Liver (tissue), 10 donors: ENCODE measurements at places on chromosomes 4 and X.

- no peak overlapping the region for H3K27ac ChIP-seq
- no peaks in the 10 kb centered on the region for H3K36me3 ChIP-seq
- H3K27me3 ChIP-seq, result no peaks in the 10 kb centered on the region
- no peak overlapping the region for H3K4me3 ChIP-seq
Observed at GRCh38 chr4:78477276-78477675, 74.3 kb upstream of the ANXA3 start.

- no peak for DNase-seq
- no peaks in the 10 kb centered on the region for H3K4me1 ChIP-seq
- H3K4me3 ChIP-seq, result no peak overlapping the region
- no peaks in the 10 kb centered on the region for H3K27me3 ChIP-seq
Observed at GRCh38 chr4:55103224-55103623, 22.2 kb downstream of the KDR start.

GRCh38 chr4:181958446-181958845 is 284.8 kb upstream of the TENM3 start:
- H3K27ac ChIP-seq, result no peak overlapping the region
- no peaks in the 10 kb centered on the region for H3K27me3 ChIP-seq
- H3K4me1 ChIP-seq, result no peaks in the 10 kb centered on the region
- no peaks in the 10 kb centered on the region for H3K36me3 ChIP-seq
- no peak overlapping the region for H3K4me3 ChIP-seq

- no peaks in the 10 kb centered on the region for H3K4me1 ChIP-seq
- H3K4me3 ChIP-seq, result no peak overlapping the region
- no peak for DNase-seq
- no peaks in the 10 kb centered on the region for H3K36me3 ChIP-seq
Observed at GRCh38 chr4:153755186-153755585, 4.6 kb downstream of the RNF175 start.

- no peak overlapping the region for H3K27ac ChIP-seq
- H3K4me3 ChIP-seq, result no peak overlapping the region
- no peaks in the 10 kb centered on the region for H3K27me3 ChIP-seq
Observed at GRCh38 chr4:6680372-6681034, 13.2 kb upstream of the S100P start.

DNA sequence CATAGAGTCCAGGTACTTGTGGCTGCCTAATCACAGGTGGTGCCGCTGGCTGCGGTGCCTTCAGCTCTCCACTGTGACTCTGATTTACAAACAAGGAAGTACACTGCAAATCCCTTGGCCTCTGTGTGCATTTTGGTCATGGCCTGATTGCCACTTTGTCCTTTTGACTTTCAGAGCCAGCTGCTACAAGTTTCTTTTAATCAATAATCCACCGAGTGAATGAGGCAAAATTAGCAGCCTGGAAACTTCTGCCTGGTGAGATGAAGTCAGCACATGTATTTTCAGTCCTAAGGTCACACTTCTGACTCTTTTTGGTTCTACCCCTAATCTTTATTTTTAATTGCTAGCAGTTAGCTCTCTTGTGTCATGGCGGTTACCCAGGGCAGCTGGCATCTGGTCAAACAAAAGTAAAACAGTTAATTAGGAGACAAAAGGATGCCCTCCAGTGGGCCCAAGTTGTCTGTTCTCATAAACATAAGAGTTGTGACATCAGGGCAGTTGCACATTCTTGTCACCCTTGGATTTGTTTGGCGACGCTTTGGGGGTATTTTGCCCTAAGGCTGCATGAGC is 62.3 kb upstream of the LNX1 start:
- H3K27ac ChIP-seq, result peak overlapping the region; percentile 74
- H3K4me3 ChIP-seq, result no peak overlapping the region
- no peak for DNase-seq
- H3K36me3 ChIP-seq, result no peaks in the 10 kb centered on the region
- peaks cover 6% of the 10 kb centered on the region for H3K4me1 ChIP-seq

DNA sequence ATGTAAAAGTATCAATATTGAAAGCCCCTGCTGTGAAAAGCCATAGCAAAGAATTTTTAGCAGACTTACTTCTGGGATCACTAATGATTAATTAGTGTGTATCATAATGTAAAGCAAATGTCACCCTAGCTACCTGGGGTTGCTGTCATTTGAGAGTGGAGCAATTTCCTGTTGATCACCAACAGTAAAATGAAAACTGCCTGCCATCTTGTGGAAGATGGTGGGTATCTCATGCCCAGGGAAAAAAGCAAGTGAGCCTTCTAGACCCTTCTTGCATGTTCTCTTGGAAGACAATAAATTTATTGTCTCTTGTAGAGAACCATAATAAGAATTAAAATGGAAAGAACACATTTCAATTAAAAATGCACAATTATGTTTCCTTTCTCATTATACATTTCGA is 360.2 kb downstream of the ZIC3 start:
- no peak overlapping the region for H3K4me3 ChIP-seq
- no peak overlapping the region for H3K27ac ChIP-seq
- no peak for DNase-seq
- H3K27me3 ChIP-seq, result no peaks in the 10 kb centered on the region
- no peaks in the 10 kb centered on the region for H3K4me1 ChIP-seq

- H3K36me3 ChIP-seq, result peaks cover 5% of the 10 kb centered on the region
- H3K27me3 ChIP-seq, result no peaks in the 10 kb centered on the region
- H3K4me3 ChIP-seq, result no peak overlapping the region
- peaks cover 35% of the 10 kb centered on the region for H3K4me1 ChIP-seq
Observed at GRCh38 chr4:2932321-2932950, 30.8 kb downstream of the NOP14 start.

GRCh38 chr4:108149588-108150380 is 18.9 kb downstream of the LEF1 start:
- H3K27me3 ChIP-seq, result peaks cover 8% of the 10 kb centered on the region
- H3K36me3 ChIP-seq, result no peaks in the 10 kb centered on the region
- H3K4me3 ChIP-seq, result no peak overlapping the region
- H3K4me1 ChIP-seq, result no peaks in the 10 kb centered on the region
- H3K27ac ChIP-seq, result no peak overlapping the region

DNA sequence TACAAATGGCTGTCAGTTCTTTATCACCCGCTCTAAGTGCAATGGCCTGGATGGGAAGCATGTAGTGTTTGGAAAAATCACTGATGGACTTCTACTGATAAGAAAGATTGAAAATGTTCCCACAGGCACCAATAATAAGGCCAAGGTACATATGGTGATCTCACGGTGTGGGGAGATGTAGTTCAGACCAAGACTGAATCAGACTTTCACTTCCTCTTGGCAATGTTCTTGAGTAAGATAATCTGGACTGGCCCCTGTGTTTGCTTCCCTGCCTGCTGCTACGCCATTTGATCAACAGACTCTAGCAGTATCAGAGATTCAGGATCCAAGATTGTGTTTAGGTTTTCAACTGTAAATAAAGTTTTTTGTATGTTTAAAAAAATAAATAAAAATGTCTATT is 682.2 kb upstream of the AMOT start:
- DNase-seq, result no peak
- H3K27me3 ChIP-seq, result no peaks in the 10 kb centered on the region
- no peaks in the 10 kb centered on the region for H3K4me1 ChIP-seq
- H3K36me3 ChIP-seq, result no peaks in the 10 kb centered on the region
- no peak overlapping the region for H3K27ac ChIP-seq
